Activated T-cell treated with anti-CD3 and anti-CD28 coated beads, Interleukin-2, amount 50 U/mL, for 48 hours (primary cell): ENCODE measurements at places on chromosomes 4 and X.

GRCh38 chrX:116272861-116273260, 102.3 kb downstream of the AGTR2 start:
- no peak for DNase-seq

GRCh38 chr4:130393231-130393630, 1297.3 kb downstream of the C4orf33 start:
- no peak for DNase-seq

GRCh38 chr4:174265916-174266315, 17.6 kb downstream of the FBXO8 start:
- DNase-seq, result no peak

GRCh38 chr4:83305187-83305586, 20.6 kb upstream of the COQ2 start:
- DNase-seq, result no peak

GRCh38 chrX:38038501-38038900, 32.1 kb downstream of the SYTL5 start:
- no peak for DNase-seq

- DNase-seq, result no peak
Observed at GRCh38 chrX:139423186-139423585, 107.4 kb upstream of the F9 start.

- no peak for DNase-seq
Observed at GRCh38 chr4:132797856-132798255, 351.2 kb upstream of the PCDH10 start.

GRCh38 chrX:43881410-43882293, 598 bp downstream of the MAOB start:
- no peak for DNase-seq

- DNase-seq, result no peak
Observed at GRCh38 chr4:121655320-121656268, 41.2 kb downstream of the ANXA5 start.

DNA sequence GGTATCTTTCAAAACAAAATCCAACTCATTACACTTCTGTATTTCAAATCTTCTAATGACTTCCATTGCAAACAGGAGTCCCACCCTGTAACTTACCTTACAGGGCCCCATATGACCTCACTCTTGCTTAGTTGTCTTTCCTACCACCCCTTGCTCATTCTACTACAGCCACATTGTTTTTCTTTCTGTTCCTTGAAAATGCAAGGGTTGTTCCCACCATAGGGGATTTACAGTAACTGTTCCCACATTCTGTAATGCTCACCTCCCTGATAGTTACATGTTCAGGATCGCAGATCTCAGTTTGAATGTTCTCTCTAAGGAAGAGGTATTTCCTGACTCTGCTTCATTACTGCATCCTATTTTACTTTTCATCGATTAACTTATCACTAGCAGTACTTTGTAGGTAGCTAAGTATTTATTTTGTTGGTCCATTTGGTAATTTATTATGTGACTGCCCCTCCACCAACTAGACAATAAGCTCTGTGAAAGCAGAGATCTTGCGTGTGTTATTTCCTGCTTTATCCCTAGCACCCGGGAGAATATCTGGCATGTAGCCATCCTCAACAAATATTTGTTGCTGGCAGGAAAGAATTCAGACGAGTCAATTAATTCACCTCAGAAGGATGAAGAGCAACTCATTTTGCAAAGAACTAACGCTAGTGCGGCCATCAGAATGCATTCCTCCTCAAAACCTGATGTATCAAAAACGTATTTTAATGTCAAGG, 21.4 kb downstream of the MAOB start:
- no peak for DNase-seq

DNA sequence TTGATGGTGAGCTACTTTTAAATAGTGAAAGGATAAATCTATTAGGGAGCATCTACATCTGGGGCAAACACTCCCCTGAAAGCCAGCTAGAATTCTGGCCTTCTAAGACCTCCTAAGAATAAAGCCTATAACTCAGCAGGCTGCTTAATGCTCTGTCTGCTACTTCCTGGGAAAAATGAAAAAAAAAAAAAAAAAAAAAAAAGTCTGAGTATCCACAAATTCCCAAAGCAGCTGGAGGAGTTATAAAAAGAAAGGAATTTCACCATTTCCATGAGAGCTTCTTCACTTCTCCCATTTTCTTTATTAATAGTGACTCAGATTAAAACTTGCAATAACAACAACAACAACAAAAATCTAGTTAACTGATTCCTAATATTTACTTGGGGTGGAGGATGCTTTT, 511.2 kb downstream of the INPP4B start:
- no peak for DNase-seq

GRCh38 chr4:148261848-148262247, 180.4 kb downstream of the NR3C2 start:
- DNase-seq, result no peak

- DNase-seq, result no peak
Observed at GRCh38 chr4:24169956-24170355, 280.1 kb upstream of the PPARGC1A start.

DNA sequence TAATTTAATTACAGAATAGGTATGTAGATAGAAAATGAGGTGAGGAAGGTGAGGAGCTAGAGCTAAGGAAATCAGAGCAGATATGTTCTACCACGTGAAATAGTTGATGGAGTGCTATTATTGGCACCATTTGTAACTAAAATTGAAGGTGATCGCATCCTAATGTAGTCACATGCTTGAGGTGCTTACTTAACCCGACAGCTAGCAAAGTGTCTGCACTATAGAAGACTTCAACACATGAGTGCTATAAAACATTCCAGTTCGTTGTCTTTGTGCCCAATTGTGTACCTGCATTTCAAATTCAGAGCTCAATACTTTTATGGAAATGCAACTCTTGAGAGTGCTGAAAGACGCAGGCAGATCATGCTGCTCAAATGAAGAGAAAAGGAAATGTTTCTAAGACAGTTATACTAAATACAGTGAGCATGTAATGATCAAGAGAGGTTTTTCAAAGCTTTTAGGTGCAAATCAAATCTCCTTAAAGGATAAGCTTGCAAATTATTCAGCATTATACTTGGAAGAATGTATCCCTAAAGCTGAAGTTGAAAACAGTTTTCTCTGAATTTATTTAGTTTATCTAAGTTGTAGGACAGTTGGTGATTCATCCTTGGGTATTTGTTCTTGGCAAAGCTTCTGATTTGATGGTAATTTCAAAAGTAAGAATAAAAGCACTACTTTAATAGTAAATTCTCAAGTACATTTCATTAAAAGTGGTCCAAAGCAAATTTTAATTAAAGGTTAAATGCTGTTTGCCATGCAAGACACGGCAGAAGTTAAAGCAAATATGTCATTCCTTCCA, 223.9 kb upstream of the EPHA5 start:
- no peak for DNase-seq

GRCh38 chr4:102564399-102565059, 63.4 kb downstream of the NFKB1 start:
- DNase-seq, result no peak
